NCI-H187 treated with DMSO at 0.1 percent for 48 hours (cell line): ENCODE measurements at places on chromosomes 11 and 22.

DNA sequence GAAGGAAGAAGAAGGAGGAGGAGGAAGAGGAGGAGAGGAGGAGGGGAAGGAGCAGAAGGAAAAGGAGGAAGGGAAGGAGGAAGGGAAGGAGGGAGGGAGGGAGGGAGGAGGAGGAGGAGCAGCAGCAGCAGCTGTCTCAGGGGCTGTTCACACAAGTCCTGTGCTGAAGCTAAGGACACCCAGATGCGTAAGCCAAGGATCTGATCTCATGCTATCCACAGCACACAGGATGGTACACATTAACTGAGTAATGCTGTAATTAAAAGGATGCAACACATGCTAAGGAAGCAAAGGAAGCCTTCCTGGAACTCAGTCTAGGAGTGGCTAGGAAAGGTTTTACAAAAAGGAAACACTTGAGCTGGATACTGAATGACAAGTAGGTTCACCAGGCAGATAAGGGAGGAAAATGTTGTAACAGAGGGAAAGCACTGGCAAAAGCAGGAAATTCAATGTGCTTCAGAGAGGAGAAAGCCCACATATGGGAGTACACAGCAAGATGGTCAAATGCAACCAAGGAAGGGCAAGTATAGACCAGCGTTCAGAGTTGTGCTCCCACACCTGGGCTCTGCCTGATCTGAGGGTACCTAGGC, 32.0 kb downstream of the TRIM66 start:
- DNase-seq: no peak

- no peak for DNase-seq
Observed at GRCh38 chr22:38411016-38411415, 44.0 kb downstream of the KCNJ4 start.

- no peak for DNase-seq
Observed at GRCh38 chr22:24190159-24190540, 8.9 kb downstream of the SUSD2 start.

DNA sequence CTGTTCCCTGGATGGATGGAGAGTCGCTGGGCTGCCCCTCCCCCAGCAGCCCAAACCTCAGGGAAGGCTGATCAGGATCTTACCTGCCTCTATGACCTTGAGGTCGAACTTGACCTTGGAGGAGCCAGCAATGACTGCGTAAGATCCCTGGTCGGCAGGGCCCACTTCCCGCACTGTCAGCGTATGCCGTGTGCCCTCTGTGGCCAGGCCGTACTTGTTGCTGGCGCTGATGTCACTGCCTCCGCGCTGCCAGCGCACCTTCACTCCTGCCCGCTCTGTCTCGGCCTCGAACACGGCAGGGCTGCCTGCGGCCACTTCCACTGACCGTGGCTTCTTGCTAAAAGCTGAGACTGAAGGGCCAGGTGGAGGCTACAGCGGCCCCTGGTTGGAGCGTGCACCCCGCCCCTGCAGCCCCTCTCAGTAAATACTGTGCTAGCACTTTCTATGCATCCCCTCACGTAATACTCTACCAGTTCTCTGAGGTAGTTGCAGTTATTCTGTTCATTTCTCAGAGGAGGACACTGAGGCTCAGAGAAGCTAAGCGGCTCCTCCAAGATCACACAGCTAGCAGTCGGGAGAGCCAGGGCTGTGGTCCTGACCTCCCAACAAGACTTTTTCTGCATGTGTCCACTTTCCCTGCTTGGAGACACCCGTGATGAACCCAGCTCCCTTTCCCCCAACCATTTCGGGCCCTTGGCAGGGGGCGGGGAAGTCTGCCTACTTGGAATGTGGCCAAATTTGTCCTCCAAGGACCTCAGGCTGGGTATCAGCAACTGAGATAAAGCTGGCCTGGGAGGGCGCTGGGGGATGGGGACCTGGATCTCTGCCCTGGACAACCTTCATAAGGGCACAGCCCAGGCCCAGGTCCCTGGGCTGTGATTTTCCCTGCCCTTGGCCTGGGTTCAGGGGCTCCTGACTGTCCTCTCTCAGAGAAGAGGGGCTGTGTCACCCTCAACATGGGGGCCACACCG, 1.1 kb downstream of the MYBPC3 start:
- no peak for DNase-seq
